Fibroblast of villous mesenchyme (primary cell): ENCODE measurements at places on chromosomes 16 and 17. TPM values are rescaled to one million over a fixed set of nuclear protein-coding genes. Genes with fewer than 3 reads are reported as not detected.

DNA sequence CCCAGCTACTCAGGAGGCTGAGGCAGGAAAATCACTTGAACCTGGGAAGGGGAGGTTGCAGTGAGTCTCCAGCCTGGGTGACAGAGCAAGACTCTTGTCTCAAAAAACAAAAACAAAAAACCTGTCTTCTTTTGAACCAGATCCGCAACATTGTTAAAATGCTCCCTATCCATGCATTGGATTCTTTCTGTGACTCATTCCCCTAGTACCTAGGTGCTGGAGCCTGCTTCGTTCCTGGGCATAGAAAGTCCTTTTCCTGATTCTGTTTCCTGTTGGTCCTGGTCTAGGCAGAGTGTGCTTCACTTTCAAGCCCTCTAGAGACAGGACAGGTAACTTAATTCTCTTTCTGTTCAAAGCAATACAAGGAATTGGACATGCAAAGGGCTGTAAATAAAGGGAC is 5.2 kb downstream of the EPN2 start:
- no peak for DNase-seq

DNA sequence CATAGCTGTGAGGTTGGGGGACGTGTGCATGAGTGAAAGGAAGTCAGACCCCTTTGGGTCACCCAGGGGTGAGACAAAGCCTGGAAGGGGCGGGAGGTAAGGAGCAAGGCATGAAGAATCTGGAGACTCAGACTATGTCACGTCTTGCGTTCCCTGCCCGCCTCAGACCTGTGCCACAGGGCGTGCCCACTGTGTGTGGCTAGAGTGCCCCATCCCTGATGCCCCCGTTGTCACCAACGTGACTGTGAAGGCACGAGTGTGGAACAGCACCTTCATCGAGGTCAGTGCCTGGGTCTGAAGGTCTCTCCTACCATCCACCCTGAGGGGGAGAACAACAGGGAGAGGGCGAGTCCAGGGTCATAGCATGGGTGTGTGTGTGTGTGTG is 15.1 kb upstream of the PDK2 start:
- DNase-seq: no peak

GRCh38 chr16:17307504-17307903 is 163.3 kb downstream of the XYLT1 start:
- DNase-seq: no peak

DNA sequence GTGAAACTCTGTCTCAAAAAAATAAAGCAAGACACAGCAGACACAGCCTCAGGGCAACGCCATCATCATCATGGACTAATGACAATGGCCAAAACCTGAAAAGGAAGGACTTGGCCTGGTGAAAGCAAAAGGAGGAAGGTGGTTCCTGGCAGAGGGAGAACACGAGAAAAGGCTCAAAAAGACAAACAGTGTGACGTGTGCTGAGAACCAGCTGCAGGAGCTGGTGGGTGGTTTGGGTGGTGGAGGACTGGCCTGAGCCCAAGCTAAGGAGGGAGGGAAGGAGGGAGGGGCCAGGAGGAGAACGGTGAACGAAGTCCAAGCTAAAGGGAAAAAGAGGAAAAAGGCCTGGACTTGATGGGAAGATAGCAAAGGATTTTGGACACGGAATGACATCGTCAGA is 85.1 kb downstream of the SLC39A11 start:
- DNase-seq: peak; percentile 43

GRCh38 chr17:9987779-9988585 is 82.9 kb upstream of the RCVRN start:
- peak; percentile 40 for DNase-seq

DNA sequence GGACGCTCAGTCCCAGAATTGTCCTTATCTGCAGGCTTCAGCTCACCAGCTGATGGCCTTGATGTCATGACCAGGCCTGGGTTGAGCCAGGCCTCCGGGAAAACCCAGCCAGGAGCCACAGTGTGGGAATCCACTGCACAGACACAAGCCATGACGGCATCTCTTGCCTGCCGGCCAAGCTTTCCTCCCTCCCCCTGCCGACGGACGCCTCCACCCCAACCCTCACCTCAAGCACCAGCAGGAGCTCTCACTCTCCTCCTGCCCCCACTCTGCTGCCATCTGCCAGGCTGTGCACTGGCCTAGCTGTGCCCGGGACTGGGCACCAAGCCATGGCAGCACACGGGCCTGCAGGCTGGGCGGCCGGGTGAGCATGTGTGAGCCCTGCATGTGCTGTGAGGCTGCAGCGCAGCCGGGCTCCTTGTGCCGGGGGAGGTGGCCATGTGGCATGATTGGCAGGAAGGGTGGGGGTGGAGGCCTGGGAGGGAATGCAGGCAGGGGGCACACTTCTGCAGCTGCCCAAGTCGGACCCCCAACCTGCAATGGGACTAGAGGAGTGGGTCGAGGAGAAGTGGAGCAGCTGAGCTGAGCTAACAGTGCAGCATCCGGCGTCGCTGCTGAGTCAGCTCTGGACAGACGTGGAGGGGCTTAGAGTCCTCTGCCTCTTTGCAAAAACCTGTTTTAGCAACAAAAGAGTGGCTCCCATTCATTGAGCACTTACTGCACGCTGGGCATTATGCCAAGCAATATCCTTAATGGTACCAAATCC is 268.5 kb downstream of the CBLN1 start:
- no peak for DNase-seq

Gene CEP295NL
- total RNA-seq: 3.9 and 5.6 TPM in 2 replicates

Gene MYH13
- total RNA-seq: not detected in 2 replicates

Gene JPH3
- total RNA-seq: not detected in 2 replicates
